Stimulated activated CD4-positive, alpha-beta T cell treated with anti-CD3 and anti-CD28 coated beads, Interleukin-1b, Interleukin-23, amount 100 ng/mL, for 1 hour (primary cell): ENCODE measurements at places on chromosomes 16 and 17.

DNA sequence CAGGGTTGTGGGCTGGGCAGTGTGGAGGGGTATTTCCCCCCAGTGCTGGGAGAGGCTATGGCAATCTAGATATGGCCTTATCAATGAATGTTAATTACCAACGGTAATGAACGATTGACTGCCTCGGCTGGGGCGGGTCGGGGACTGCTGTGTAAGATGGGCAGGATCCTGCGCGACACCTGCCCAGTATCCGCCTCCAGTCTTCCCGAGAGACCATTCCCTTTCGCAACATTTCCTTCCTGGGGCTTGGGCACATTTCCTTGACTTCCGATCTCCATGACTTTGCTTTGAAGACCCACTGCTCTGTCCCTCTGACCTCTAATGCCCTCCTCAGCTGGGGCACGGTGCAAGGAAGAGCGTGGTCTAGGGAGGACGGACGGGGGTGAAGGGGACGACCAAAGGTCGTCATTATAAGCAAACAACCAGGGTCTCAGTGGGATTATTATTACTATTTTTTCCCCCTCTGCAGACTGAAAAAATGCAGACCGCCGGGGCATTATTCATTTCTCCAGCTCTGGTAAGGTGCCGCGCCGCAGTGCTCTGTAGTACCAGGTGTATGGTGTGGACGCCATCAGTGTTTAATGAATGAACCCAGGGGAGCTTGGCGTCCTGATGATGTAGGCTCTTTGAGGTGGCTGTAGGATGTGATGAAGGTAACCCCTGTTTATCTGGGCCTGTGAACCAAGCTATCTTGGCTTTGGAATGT is 506 bp downstream of the ATP5MC1 start:
- no peak for DNase-seq

DNA sequence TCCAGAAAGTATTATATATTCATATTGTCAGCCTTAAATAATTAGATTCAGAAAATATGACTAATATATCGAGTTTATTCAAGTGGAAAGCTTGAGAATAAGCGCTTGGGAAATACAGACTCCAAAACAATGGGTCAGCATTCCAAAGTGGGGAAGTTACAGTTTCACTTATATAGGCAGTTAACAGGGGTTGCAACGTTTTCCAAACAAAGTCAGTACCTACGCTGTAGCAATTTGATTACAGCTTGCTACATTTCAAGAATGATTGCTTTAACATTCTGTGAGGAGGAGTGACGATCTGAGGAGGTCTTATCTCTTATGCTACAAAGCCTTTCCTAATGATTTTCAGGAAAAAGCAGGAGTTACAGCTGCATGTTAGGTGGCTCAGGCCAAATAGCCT is 34.2 kb upstream of the HS3ST3A1 start:
- DNase-seq: no peak

- DNase-seq: no peak
These were observed 412.1 kb downstream of the RBFOX1 start for GRCh38 chr16:7744546-7745264.

DNA sequence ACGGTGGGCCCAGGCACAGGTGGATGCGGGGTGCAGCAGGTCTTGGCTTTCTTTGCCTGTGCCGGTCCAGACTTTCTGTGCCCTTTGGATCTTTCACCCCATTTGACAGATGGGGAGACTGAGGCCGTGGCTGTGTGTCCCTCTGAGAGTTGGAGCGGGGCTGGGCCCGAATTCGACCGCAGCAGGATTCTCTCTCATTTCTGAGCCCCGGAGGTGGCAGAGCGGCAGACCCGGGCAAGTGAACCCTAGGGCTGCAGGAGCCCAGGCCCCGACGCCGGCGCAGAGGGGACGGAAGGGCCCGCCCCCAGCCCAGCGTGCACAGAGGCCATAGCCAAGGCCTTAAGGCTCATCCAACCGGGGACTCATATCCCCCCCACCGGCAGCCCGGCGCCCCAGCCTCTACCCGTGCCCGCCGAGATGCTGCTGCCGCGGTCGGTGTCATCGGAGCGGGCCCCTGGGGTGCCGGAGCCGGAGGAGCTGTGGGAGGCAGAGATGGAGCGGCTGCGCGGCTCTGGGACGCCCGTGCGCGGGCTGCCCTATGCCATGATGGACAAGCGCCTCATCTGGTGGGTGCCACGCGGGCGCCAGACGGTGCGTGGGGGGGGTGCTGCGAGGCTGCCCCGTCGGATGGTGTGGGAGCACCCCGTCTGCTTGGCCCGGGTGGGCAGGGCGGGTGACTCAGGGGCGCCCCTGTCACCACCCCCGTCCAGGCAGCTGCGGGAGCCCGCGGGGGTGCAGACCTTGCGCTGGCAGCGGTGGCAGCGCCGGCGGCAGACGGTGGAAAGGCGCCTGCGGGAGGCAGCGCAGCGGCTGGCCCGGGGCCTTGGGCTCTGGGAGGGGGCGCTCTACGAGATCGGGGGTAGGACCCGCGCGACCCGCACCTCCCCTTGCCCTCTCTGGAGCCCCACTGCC is 857 bp downstream of the TMC8 start:
- no peak for DNase-seq

DNA sequence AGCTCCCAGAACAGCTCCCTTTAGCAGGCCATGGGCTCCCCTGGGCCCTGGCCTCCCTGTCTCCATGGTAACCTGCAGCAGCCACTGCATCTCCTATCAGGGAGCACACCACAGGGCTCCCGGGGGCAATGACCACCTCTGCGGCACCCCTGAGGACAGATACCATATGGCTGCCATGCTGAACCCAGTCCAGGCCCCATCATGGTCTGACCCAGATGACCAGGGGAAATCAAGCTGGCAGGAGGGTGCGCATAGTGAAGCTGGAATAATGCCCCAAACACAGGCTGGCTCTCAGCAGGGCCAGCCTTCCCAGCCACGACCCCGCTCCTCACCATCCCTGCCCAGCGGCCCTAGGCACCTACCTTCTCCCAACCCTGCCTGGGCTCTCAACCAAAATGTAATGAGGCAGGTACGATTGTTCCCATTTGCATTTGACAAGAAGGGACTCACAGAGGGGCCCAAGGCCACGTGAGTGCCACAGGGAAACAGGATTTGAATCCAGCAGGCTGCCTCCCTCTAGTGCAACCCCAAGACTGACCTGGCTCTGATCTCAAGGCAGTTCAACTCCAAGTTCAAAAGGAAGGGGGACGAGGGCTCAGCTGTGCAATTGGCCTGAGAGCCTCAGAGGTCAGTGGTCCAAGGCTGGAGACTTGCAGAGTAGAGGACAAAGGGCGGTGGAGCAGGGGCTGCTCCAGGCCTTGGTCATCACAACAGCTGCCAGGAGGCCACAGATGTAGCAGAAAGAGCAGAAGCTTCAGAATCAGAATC is 2.4 kb downstream of the RUNDC3A start:
- DNase-seq: no peak

DNA sequence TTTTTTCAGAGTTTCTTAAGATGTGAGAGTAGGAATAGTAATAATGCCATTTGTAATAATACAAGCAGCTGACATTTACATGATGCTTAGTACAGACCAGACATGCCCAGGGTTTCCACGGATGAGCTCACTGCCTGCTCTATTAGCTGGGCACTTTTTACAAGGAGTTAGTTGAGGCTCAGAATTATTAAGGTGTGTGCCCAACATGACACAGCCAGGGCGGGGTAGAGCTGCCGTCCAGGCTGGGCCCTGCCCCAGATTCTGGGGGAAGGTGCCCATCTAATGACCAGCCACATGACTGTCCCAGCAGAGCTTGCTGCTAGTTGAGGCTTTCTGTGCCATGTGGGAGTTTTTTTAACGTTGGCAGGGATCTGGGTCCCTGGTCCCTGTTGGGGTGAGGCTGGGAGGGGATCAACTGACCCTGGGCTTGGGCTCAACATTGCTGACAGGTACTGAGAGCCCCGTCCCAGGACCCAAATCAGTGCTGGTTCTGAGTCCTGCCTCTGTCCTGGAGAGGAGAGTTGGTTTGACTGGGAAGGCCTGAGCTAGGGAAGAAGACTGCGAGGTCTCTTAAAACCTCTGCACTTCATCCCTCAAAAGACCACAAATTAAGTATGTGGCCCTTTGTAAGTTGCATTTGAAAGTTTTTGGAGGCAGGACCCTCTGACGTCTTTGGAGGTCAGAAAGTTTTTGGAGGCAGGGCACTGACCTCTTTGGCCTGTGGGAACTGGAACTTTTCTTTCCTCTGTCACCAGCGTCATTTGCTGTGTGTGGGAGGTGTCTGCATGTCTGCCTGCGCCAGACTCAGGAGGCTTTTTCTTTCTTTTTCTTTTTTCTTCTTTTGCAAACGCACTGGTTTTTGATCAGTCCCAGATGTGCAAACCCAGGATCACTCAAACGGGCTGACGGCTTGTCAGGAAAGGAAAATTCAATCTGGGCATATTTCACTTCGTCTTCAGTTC is 2.2 kb downstream of the CRISPLD2 start:
- no peak for DNase-seq

GRCh38 chr17:72119077-72119872 is 1.5 kb upstream of the SOX9 start:
- no peak for DNase-seq
